ENCODE measurements at places on chromosomes 12 and 14.

GRCh38 chr12:131010396-131011131, 56.9 kb downstream of the ADGRD1 start:
- DNase-seq = no peak

- DNase-seq = peak; percentile 77
These were observed 29.1 kb downstream of the SH2B3 start for GRCh38 chr12:111434680-111435338.

GRCh38 chr12:122064780-122065588, 13.6 kb upstream of the MLXIP start:
- no peak for DNase-seq

DNA sequence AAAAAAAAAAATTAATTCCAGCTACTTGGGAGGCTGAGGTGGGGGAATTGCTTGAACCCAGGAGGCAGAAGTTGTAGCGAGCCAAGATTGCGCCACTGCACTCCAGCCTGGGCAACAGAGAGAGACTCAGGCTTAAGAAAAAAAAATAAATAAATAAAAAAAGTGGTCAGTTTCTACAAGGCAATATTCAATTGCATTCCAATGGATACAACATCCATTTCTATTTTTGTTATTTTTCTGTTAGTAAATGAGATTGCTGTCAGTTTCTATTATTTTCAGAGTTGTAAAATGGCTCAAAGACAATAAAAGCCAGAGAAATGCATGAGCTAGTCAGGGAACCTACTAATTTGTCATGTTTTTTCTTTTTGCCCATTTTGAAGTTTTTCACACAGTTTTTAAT, 119.2 kb downstream of the PDE3A start:
- DNase-seq = no peak

- DNase-seq = no peak
These were observed 7.7 kb downstream of the KCNA5 start for GRCh38 chr12:5051334-5051733.

GRCh38 chr14:89284333-89285058, 132.5 kb downstream of the FOXN3 start:
- no peak for DNase-seq

GRCh38 chr14:23237772-23238594, at the start of gene RNF212B:
RNF212B (plus strand) TSS chr14:23237936; CDS start chr14:23240346, 2,410 bp downstream.
- DNase-seq = peak; percentile 61

DNA sequence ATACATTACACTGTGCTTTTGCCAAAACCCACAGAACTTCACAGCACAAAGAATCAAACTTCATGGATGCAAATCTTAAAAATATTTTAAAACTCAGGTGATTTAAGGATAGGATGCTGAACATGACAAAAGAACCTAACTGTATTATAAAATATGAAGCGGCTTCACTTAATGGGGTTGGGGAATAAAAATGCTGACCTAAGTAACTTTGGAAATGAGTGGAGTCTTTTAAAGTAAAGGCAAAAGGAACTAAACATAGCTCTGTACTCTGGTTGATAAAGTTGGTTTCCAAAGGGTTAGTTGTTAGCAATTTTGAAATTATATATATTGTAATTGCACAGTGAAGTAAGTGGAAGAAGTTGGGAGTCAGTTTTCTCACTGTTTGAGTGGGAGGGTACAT, 111.5 kb upstream of the SYT1 start:
- no peak for DNase-seq

DNA sequence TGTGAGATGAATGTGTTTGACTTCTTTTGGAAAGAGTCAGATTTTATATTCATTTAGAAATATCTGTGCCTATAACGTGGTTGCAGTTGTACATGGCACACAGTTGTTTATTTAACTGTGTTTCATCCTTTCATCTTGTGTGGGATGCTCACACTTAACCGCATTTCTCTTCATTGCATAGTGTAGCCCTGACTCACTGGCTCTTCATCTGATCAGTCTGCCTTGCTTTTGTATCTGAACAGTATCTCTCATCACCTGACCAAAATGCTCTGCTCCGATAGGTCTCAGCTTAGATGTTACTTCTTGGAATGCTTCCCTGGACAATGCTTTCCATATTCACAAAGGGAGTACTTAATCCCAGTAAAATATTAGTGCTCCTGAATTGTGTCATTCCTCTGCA, 83.4 kb downstream of the PDE3A start:
- no peak for DNase-seq

GRCh38 chr14:73262427-73263183, 25.3 kb downstream of the PAPLN start:
- no peak for DNase-seq

GRCh38 chr12:113783811-113784210, 182.3 kb downstream of the RBM19 start:
- DNase-seq = no peak

DNA sequence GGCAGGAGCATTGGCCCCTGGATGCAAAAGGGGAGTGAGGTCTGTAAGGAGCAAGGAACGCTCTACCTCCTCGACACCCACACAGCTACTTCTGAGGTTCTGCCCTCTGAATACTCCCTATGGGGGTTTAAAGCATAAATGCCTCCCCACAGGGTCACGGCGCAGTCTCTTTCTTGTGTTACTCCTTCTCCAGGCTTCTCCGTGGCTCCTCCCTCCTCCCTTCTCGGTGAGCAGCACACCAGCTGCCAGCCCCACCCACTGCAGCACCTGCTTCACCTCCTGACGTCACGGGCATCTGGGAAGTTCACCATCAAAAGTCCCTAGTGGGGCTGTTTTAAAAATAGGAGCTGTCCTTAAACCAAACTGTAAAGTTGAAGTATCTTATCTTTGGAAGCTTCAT, 67.3 kb downstream of the SPTB start:
- DNase-seq = no peak

DNA sequence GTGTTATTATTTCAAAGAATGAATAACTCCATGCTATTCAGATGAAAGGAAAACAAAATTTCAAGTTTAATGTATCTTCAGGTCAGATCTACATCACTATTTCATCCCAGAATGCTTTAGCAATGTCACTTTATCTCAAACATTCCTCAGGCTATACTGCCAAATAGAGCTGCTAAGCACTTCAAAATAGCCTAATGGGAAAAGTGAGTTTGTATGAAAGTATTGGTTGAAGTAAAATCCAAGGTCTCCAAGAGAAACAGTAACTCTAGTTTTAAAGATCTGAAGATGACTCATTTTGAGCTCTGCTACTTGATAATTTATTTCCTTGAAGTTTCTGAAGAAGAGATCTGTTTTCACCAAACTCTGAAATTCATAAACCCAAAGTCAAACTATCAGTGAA, 466.2 kb upstream of the FOXG1 start:
- DNase-seq = no peak

- DNase-seq = no peak
These were observed 89.8 kb upstream of the DNM1L start for GRCh38 chr12:32589165-32589865.

GRCh38 chr12:18576104-18576626, 161.6 kb downstream of the PLCZ1 start:
- no peak for DNase-seq

DNA sequence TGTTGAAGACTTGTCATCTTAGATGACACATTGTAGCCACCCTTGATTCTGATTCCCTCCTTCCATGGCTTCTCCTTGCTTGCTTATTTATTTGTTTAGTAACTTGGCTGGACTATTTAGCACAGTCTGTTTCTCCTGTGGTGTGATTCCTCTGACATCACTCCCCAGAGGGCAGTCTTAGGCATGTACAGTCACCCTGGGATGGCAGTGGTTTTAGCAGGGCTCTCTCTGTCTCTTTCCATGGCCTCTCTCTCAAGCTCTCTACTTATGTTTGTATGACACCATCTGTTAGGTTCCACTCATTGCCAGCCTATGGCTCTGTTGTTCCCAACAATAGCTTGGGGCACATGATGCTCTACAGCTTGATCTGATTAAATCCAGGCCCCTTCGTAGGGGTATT, 158.3 kb downstream of the ADGRD1 start:
- DNase-seq = no peak

Measured in activated CD8-positive, alpha-beta memory T cell treated with anti-CD3 and anti-CD28 coated beads for 1 hour (primary cell).